ENCODE measurements at places on chromosomes 5 and 9. TPM values are rescaled to one million over a fixed set of nuclear protein-coding genes. Genes with fewer than 3 reads are reported as not detected.

The SLC6A7 gene
- total RNA-seq: not detected

The ENG gene
- 186 TPM for total RNA-seq

The CFAP90 gene
- not detected for total RNA-seq

The CEL gene
- total RNA-seq: 0.70 TPM

The LOX gene
- total RNA-seq: 216 TPM

The ZNF879 gene
- 6.2 TPM for total RNA-seq

The EGFLAM gene
- 2.0 TPM for total RNA-seq

The SLCO6A1 gene
- not detected for total RNA-seq

The WHRN gene
- 1.3 TPM for total RNA-seq

The TRUB2 gene
- 16.6 TPM for total RNA-seq

The TRPM3 gene
- 0.09 TPM for total RNA-seq

The SLC46A2 gene
- not detected for total RNA-seq

The PCAT7 gene
- total RNA-seq: under 0.01 TPM

The STPG3 gene
- total RNA-seq: not detected

The G3BP1 gene
- total RNA-seq: 67.2 TPM

The ARHGEF39 gene
- total RNA-seq: 1.5 TPM

The RAB3C gene
- total RNA-seq: not detected

The DCTN3 gene
- total RNA-seq: 129 TPM

The RAD50 gene
- total RNA-seq: 11.6 TPM

The HTR1A gene
- total RNA-seq: not detected

The CDC14B gene
- total RNA-seq: 11.0 TPM

The BSPRY gene
- not detected for total RNA-seq

The SLC45A2 gene
- not detected for total RNA-seq

The PLGRKT gene
- total RNA-seq: 21.1 TPM

The SLC34A1 gene
- not detected for total RNA-seq

The DNAH5 gene
- total RNA-seq: 0.77 TPM

The ACER2 gene
- total RNA-seq: 2.7 TPM

The PCDHB14 gene
- 0.70 TPM for total RNA-seq

The ELOVL7 gene
- total RNA-seq: not detected

The SUSD3 gene
- total RNA-seq: 8.6 TPM

The RXRA gene
- total RNA-seq: 37.1 TPM

The CCDC127 gene
- 5.2 TPM for total RNA-seq

The PCDHB2 gene
- total RNA-seq: 0.09 TPM

The ADRB2 gene
- total RNA-seq: 0.23 TPM

The IL7R gene
- total RNA-seq: 0.47 TPM

The TAF11L5 gene
- not detected for total RNA-seq

The PCDHA9 gene
- total RNA-seq: not detected

The ANKRD18A gene
- total RNA-seq: not detected

The KCNV2 gene
- not detected for total RNA-seq

The CDX1 gene
- total RNA-seq: 0.12 TPM

The INSL6 gene
- total RNA-seq: not detected

The ERMP1 gene
- total RNA-seq: 8.5 TPM

The ROPN1L gene
- total RNA-seq: 0.09 TPM

The CHSY3 gene
- 12.7 TPM for total RNA-seq

The GADD45G gene
- not detected for total RNA-seq

The SPINK7 gene
- not detected for total RNA-seq

The KCNMB1 gene
- not detected for total RNA-seq

The SAXO1 gene
- total RNA-seq: not detected

The TCOF1 gene
- total RNA-seq: 15.0 TPM

The STK32A gene
- total RNA-seq: 0.47 TPM

The HAPLN1 gene
- 7.4 TPM for total RNA-seq

The MSX2 gene
- total RNA-seq: 0.23 TPM

The JAKMIP2 gene
- total RNA-seq: 1.8 TPM

All from pericardium fibroblast (primary cell).